ENCODE measurements at places on chromosomes 6 and 20.

- DNase-seq: no peak
These were observed 9.2 kb downstream of the FOXA2 start for GRCh38 chr20:22575087-22575721.

- DNase-seq: no peak
These were observed 343.2 kb upstream of the SULF2 start for GRCh38 chr20:48128436-48128835.

GRCh38 chr20:16346956-16347355, 226.3 kb downstream of the KIF16B start:
- DNase-seq: no peak

DNA sequence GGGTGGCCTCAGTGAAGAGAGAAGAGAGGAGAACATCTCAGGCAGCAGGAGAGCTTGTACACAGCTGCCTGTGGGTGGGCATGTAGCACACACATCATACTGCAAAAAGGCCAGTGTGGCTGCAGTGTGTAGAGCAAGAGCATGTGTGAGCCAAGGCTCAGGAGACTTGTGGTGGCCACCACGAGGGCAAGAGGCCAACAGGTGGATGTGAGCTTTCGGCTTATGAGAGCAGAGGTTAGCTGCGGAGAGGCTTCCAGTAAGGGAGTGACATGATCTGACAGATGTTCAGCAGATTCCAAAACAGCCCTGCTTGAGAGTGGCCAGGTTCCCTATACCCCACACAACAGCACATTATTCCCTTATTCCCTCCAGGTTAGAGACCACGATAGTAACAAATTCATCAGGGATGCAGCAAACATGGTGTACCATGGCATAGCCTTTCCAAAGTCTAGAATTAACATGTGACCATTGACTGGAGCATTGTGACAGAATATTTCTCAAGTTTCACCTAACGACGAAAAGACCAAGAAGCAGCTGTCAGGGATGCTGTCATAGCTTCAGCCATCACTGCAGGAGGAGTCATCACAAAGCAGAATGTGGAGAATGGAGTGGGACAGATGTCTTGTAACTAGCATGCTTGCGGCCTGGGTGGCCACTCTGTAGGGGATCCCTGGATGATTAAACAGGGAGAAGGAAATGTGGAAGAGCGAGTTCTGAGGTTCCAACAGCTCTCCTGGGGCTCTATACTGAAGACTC, 23.1 kb downstream of the HM13 start:
- DNase-seq: no peak

Data from activated CD8-positive, alpha-beta memory T cell treated with anti-CD3 and anti-CD28 coated beads for 48 hours (primary cell).